NCI-H460 (cell line): ENCODE measurements at places on chromosomes 1 and 21. TPM values are rescaled to one million over a fixed set of nuclear protein-coding genes. Genes with fewer than 3 reads are reported as not detected.

ETNK2 gene
- total RNA-seq, result 0.17 TPM in 1 of 2 replicates, not detected in the other

COL24A1 gene
- 0.09 and 0.30 TPM in 2 replicates for total RNA-seq

GATAD2B gene
- total RNA-seq, result 8.8 TPM in 2 replicates

TPM3 gene
- total RNA-seq, result 476 and 501 TPM in 2 replicates

DMBX1 gene
- 0.09 TPM in 1 of 2 replicates, not detected in the other for total RNA-seq

ATP1A4 gene
- not detected in 2 replicates for total RNA-seq

CD1D gene
- 0.07 TPM in 1 of 2 replicates, not detected in the other for total RNA-seq

ZNF697 gene
- total RNA-seq, result 1.8 and 3.2 TPM in 2 replicates

TNFRSF1B gene
- total RNA-seq, result 0.92 and 2.0 TPM in 2 replicates

CACNA1S gene
- not detected in 2 replicates for total RNA-seq

PTGER3 gene
- total RNA-seq, result 0.09 and 0.15 TPM in 2 replicates

CYP4A22 gene
- total RNA-seq, result not detected in 2 replicates

IFI6 gene
- total RNA-seq, result 23.1 and 28.8 TPM in 2 replicates

THEM5 gene
- not detected in 2 replicates for total RNA-seq

FCRL2 gene
- not detected in 2 replicates for total RNA-seq

PSEN2 gene
- 20.0 and 24.1 TPM in 2 replicates for total RNA-seq

SPRR2A gene
- not detected in 2 replicates for total RNA-seq

TAL1 gene
- 0.12 TPM in 1 of 2 replicates, not detected in the other for total RNA-seq

TMEM51 gene
- 6.3 and 6.4 TPM in 2 replicates for total RNA-seq

ESRRG gene
- 0.05 TPM in 1 of 2 replicates, not detected in the other for total RNA-seq

HJV gene
- total RNA-seq, result not detected in 2 replicates

PLA2G2D gene
- total RNA-seq, result not detected in 2 replicates

AK5 gene
- 1.4 TPM in 1 of 2 replicates, not detected in the other for total RNA-seq

TNFSF4 gene
- total RNA-seq, result 2.6 and 3.1 TPM in 2 replicates

USH2A gene
- 0.02 TPM in 1 of 2 replicates, not detected in the other for total RNA-seq
